ENCODE measurements at places on chromosomes 2 and 18.
A peak's percentile ranks its signal among the peaks of the same experiment; 100 is the strongest.

- DNase-seq: no peak
Measured at GRCh38 chr18:64992654-64993053, 758.2 kb upstream of the CDH7 start.

- DNase-seq: no peak
Measured at GRCh38 chr2:82735336-82735735, 1723.7 kb downstream of the SUCLG1 start.

DNA sequence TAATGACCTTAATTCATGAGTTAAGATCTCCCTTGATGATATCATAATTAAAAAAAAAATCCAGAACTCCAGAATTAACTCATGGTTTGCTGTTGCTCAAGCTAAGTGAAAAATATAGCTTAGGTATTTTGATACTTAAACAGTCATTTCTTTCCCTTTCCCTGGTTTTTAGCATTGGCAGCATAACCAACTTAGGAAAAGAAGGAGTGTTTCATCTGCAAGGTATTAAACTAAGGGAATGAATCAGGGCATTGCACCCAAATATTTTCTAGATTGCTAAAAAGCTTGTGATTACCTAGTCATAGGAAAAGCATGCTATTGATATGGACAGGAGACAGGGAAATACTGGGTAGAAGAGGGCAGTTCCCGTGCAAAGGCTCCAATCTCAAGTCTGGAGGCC, 207.2 kb downstream of the LRP1B start:
- peak; percentile 66 for DNase-seq

DNA sequence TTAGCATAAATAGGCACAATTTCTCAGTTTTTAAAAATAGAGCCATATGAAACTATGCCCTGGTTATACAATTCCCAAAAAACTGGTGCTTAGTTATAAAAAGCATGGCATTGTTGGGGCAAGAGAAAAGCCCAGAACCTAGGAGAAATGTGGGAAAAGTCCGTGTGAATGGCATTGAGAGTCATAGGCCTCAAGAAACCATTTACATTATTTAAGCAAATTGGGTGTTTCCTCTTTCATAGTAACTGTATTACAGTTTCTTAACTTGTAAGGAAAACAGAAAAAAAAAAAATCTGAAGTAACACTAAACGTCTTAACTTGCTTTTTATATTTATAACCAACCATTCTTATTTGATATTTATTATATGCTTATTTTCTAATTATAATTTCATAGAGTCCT, 170.9 kb upstream of the SESTD1 start:
- no peak for DNase-seq

GRCh38 chr2:45732436-45732835, 81.0 kb downstream of the PRKCE start:
- DNase-seq: no peak

DNA sequence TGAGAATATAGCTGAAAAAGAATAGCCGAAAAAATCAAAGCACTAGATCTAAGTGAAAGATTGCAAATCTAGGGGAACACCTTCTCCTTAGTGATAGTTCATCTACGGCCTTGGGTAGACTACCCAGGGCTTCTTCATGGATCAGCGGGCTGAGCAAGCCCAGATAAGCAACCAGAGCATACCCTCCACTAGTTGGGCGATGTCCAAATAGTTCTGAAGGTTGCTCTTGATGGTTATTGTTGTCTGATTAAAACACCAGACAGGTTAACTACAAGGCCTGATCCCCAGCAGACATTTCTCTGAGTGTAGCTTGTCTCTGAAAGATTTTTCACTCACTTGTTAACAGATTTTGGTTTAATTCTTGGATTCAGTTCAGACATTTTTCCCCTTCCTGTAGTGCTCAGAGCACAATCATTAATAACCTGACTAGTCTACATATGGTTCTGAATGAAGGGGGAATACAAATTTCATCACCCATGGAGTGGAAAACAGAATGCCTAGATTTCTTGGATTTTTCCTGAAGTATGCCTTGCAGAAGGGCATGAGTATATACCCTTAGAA, 99.6 kb downstream of the BABAM2 start:
- DNase-seq: no peak

- no peak for DNase-seq
Measured at GRCh38 chr18:2186967-2187366, 384.3 kb downstream of the METTL4 start.

DNA sequence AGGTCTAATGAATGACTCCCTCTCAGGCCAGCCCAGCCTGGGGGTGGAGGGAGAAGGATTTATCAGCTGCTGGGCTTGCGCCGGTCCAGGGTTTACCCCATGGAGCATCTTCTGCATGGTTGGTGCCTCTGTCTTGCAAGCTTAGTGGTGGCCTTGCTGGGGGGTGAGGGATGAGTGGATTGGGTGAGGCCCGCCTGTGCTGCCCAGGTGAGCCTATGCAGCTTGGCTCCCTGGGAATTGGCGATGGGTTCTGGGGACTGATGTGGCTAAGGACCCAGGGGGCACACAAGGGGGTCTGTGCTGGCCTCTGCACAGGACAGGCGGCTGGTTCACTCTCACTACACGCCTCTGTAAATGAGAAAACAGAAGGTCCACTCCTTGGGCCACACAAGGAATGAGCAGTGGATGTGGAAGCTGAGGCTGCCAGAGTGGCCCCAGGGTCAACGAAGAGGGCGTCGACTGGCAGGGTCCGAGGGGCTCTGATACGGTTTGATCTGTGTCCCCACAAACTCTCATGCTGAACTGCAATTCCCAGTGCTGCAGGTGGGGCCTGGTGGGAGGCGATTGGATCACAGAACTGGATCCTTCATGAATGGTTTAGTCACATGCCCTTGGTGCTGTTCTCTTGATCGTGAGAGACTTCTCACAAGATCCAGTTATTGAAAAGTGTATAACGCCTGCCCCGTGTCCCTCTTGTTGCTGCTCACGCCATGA, 151.6 kb upstream of the HDAC4 start:
- DNase-seq: no peak

DNA sequence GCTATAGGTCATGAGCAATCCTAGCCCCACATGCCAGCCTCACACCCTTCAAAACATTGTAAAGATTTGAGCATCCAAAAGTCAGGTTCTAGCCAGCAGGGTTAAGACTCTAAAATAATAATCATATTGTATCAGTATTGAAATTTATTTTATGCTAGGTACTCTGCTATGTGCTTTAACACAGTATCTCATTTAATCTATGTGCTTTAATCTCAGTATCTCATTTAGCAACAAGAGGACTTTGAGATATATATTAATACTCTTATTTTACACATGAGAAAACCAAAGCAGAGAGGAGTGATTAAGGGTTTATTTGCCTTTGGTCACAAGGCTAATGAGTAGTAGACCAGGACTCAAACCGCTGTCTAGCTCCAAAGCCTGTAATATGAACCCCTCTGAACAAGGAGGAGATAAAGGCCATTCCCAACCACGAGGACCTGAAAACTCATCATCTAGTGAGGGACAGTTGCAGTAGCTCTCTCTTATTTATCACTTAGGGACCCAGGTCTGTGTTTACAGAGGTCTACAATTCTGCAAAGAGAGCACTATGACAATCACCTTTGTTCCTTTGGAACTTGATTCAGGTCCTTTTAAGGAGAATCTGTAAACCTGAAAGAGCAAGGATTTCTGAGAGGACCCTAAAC, 116.5 kb upstream of the SERTAD2 start:
- DNase-seq: peak; percentile 61

GRCh38 chr2:241234962-241235740, 46.7 kb downstream of the ANO7 start:
- DNase-seq: no peak

GRCh38 chr18:7117390-7118355, at the start of gene LAMA1:
Gene LAMA1, minus strand, starts transcription at chr18:7117797. Its CDS starts 77 bp downstream, at chr18:7117720.
- peak; percentile 45 for DNase-seq

GRCh38 chr2:184598316-184599053, at the start of gene ZNF804A:
Gene ZNF804A, plus strand, starts transcription at chr2:184598529. Its CDS starts 431 bp downstream, at chr2:184598960.
- peak; percentile 80 for DNase-seq

- no peak for DNase-seq
Measured at GRCh38 chr2:170265321-170265720, 87.4 kb downstream of the MYO3B start.

GRCh38 chr2:234913208-234913626, 38.6 kb upstream of the SH3BP4 start:
- no peak for DNase-seq

- no peak for DNase-seq
Measured at GRCh38 chr2:42532397-42532796, 36.0 kb upstream of the MTA3 start.

DNA sequence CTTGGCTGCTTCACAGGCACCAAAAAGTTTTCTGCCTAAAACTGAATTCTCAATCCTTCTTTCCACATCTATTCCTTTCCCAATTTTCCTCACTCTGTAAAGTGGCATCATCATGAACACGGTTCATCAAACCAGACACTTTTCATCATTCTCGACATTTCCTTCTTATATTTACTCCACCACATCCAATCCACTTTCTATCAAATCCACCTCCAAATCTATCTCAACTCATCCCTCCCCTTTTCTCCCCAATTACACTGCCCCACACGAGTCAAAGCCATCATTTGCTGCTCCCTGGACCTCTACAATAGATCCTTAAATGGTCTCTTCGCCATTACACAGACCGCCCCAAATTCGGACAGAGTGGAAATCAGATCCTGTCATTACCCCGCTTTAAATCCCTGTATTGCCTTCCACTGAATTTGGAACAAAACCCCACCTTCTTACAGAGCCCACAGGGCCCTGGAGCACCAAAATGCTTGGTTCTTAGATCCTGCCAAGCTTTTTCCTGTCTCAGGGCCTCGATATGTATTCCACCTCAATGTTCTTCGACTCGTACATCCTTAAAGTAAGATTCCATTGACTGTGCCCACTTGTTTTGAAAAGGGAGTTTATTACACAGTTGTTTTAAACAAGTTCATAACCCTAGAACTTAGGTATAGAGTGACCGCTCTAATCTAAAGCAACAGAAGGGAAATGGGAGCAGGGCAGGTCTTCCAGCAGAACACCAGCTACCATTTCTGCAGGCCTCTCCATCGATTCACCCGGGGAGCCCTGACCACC, 856 bp downstream of the ACAA2 start:
- peak; percentile 44 for DNase-seq

DNA sequence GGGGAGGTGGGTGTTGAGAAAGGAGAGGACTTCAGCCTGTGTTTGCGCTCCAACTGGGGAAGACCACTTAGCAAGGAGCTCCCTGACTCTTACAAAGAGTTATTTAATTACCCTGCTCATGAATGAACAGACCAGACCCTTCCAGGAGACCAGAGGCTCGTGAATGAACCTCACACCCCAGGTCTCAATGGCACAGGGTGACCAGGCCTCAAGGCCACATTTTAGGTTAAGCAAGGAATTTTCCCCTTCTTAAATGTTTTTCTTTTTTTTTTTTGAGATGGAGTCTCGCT, 25.3 kb downstream of the SMAD7 start:
- DNase-seq: no peak

DNA sequence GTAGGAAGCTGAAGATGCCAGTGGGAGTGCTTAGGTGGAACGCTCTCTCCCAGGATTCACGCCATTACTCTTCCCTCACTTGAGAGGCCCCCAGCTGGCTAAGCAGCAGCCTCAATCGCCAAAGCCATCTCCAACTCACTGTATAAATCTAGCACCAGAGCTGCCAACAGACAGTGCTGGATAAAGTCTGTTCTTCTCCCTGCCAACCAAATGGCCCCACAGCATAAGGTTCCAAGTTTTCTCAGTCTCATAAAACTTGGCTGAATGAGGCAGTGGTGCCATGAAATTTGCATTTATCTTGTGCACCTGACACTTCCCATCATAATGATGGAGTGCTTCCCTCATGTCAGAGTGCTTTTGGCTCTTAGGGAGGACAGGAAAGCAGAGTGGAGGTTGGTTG, 428.2 kb upstream of the ETAA1 start:
- DNase-seq: no peak

- DNase-seq: no peak
Measured at GRCh38 chr2:211802666-211803065, 735.9 kb downstream of the ERBB4 start.

- DNase-seq: no peak
Measured at GRCh38 chr2:134336352-134336751, 82.5 kb downstream of the MGAT5 start.

DNA sequence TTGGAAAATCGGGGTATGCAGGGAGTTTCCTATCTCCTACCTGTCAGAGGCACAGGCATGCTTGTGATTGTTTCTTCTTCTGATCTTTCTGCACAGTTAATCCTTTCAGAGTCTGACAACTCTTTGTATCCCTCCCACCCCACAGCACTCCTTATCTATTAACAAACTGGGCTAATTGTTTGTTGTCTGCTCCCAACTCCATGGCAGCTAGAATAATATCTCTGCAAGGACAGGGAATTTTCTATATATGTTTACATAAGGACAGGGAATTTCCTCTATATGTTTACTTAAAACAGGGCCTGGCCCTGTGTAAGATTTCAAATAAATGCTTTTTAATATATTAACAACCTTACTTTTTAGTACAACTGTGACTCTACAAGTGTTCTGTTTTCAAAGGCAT, 36.0 kb upstream of the VRK2 start:
- DNase-seq: no peak

DNA sequence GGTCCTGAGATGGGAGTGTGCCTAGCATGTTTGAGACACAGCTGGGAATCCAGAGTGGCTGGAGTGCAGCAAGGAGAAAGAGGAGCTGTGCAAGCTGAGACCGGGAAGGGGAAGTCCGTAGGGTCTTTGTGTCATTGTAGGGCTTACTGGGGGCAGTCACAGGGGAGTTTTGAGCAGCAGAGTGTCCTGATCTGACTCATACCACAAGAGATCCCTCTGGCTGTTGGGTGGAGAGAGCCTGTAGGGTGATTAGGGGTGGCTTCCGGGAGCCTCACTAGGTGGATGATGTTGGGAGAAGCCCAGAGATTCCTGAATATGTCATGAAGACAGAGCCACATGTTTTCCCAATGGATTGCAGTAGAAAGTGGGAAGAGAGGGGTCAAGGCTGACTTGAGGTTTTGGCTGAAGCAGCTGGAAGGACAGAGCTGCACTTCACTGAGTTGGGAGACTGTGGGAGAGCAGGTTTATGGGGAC, 30.9 kb downstream of the FHOD3 start:
- DNase-seq: no peak

- DNase-seq: no peak
Measured at GRCh38 chr2:22454826-22455485, 930.0 kb upstream of the KLHL29 start.

DNA sequence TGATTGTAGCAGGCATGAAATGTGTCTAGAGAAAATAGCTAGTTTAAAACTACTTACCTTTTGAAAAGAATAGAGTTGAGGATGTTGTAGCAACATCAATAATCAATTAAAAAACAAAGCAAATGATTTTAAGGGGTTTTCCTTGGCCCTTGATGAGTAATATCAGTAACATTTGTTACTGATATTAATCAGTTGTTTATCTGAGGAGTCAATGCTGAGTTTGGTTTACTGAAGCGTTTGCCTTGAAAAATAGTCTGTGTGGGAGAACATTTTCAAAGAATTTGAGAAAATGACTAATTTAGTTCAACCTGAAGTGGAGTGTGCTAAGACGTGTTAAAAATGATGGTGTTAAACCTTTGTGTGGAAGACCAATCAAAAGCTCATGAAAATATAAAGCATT, 9.3 kb downstream of the PTH2R start:
- no peak for DNase-seq

GRCh38 chr2:225400060-225400511, 576 bp downstream of the NYAP2 start:
- peak; percentile 67 for DNase-seq

- DNase-seq: peak; percentile 68
Measured at GRCh38 chr2:127193164-127193966, 26.7 kb downstream of the CYP27C1 start.

Measured in GM23248 (cell line).